ENCODE measurements at places on chromosomes 5 and 9.

GRCh38 chr9:95370064-95370463, 52.6 kb upstream of the FANCC start:
- no peak for DNase-seq

DNA sequence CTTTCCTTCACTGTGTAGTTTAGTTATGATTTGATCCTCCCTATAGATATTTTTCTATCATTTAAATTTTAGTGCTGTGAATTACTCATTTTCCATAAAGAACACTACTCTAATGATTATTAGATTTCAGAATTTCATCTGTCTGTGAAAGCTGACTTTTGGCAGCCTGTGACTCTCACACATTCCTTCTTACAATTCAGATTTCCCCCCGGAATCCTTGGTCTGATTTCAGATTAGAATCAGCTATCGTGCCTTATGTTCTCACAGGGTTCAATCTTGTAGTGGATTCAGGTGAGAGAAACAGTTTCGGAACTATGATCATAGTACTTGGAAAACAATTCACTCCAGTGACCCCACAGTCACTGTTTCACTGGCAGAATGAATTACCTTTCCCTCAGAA, 26.2 kb downstream of the ZNF474 start:
- DNase-seq = no peak

- no peak for DNase-seq
These were observed 142.0 kb downstream of the EGFLAM start for GRCh38 chr5:38400365-38400764.

DNA sequence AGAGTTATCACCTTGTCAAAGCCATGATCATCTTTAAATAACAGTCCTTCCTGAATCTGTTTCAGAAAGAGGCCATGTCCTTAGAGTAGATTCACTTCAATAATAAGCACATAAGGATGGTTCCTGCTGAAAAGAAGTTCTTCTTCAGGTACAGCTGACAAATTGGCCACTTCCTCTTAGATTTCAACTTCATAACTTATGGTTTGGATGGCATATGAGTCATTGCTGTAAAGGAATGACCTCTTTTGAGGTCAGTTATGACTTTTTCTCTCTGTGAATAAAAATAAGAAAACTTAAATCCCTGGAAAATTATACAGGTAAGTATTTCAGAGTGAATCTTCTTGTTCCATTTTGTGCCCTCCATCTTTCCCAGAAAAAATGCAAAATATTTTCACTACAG, 555.3 kb upstream of the ZNF462 start:
- no peak for DNase-seq

DNA sequence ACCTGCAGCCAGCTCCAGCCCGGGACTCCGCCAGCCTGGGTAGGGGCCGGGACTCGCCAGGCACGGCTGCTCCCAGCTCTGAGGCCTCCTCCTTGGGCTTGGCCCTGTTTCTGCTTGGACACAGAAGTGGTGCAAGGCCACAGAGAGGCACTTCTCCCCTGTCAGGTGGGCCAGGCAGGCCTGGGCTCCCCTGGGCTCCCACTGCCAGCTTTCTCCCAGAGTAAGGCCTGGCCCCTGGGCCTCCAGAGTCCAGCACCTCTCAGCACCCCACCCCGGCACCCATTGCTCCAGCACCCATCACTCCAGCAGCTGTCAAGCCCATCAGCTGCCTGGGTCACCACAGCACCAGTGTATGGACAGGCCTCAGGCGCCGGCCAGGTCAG, 71.1 kb upstream of the LRRTM2 start:
- no peak for DNase-seq

GRCh38 chr5:180340856-180341255, 12.3 kb downstream of the GFPT2 start:
- no peak for DNase-seq

DNA sequence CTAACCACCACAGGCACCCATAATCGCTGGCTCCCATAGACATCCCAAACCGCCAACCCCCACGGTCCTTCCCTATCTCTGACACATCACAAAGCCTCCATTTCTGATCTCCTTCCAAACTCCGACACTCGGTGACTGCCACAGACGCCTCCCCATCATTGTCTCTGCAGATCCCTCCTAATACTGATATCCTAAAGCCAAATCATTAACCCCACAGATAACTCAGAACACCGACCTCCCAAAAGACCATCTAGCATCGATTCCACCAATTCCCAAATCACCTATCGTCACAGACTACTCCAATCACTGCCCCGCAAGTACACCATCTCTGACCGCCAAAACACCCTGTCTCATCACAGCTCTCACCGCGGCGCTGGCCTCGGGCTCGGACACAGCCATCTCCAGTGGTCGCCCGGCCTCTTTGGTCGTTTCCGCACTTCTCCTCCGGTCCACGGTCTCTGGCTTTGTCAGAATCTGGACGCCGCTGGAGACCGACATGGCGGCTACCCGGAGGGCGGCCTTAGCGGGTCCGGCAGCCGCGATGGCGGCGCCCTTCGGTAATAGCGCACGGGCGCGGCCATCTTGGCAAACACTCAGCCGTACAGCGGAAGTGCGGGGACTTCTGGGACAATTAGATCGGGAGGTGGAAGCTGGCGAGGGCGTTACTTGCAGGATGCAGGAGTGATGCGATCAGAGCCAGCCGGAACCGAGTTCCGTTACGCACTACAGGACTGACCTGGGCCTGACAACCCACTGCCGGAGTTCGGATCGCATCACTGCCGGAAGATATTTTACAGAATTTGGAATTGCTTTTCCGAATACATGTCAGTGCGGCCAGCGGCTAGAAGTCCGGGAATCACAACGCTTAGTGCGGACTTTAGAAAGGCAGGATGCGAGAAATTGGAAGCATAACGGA, at the start of gene ZFP37:
Gene ZFP37 (minus strand): TSS at position 534 of the 916 bp plus-strand sequence. CDS start 36 bp downstream, at position 498.
- DNase-seq = peak; percentile 91

DNA sequence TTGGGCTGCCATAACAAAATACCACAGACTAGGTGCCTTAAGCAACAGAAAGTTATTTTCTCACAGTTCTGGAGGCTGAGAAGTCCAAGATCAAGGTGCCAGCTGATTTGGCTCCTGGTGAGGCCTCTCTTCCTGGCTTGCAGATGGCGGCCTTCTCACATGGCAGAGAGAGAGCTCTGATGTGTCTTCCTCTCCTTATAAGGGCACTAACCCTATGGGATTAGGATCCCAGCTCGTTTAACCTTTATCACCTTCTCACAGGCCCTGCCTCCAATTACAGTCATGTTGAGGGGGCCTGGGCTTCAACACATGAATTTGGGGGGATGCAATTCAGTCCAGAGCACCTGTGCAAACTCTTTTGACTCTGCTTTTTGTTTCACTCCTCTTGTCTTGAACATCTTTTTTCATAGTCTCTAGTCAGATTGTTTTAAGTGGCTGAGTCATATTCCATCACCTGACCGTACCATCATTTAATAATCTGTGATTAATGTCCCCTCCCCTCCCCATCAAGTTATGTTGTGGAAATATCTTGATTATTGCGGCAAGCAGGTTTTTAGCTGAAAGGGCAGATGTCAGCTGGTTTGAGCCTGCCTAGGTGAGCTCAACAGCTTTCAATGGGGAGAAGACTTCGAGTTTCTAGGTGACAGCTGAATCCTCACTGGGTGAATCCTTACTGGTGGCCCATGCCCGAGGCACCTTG, 61.8 kb downstream of the NDFIP1 start:
- no peak for DNase-seq

- no peak for DNase-seq
These were observed 39.0 kb upstream of the ICE1 start for GRCh38 chr5:5383461-5383860.

DNA sequence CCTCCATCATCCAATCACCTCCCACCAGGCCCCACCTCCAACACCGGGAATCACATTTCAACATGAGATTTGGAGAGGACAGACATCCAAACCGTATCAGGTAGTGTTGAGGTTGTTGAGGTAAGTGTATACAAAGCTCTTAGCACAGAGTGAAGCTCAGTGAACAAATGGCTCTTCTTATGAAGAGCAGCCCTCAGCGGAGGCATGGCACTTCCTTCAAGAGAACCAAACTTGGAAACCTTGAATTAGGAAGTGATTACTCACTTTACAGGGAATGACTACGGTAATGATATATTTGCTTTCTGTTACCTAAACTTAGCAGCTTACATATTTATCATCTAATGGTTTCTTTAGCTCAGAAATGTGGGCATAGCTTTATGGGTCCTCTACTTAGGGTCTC, 92.8 kb downstream of the IQGAP2 start:
- DNase-seq = no peak

GRCh38 chr5:8340261-8340660, 471.3 kb downstream of the MTRR start:
- no peak for DNase-seq

DNA sequence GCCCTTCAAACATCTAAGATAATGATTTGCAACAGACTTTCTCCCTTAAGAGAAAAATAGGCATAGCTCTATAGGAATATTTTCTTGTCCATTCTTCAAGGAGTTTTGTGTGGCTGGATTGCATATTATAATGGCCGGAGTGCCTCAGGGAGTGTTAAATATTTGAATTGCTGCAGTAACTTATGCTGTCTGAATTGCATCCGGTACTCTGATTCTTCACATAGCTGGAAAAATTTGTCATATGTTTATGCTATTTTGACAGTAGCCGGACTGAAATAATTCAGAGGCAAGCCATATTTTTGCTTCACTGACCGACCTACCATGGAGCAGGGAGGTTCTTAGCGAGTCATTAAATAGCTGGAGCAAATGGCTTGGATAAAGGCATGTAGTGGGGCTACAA, 621.0 kb downstream of the ACTL7B start:
- no peak for DNase-seq

- no peak for DNase-seq
These were observed 53.5 kb downstream of the FBXO38 start for GRCh38 chr5:148437249-148437648.

DNA sequence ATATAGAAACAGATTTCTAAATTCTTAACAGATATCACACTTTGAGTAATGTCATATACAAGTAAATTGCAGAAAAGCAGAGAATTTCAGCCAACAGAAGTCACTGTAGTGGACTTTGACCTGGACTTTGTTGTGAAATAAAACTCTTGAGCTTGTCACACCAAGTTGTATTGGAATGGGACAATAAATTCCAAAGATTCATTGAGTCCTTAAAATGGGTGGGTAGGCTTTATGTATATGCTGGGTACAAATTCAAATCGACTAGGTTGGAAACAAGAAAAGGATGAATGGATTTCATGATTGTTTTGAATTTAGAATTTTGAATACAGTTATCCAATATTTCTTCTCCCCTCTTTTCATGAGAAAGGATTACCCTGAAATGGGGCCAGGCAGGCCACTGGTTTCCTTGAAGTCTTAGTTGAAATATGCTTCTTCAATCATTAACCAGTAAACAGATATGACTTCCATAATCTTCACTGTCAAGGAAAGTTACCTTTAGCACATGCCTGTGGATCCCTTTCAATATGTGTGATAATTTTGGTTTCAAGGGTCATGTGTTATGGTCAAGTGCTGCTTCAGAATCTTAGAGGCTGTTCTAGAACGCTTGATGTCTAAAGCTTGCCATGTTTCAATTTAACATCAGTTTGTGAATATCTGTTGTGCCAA, 25.7 kb downstream of the PIP5K1B start:
- no peak for DNase-seq

- peak; percentile 60 for DNase-seq
These were observed 39.9 kb upstream of the SEMA6A start for GRCh38 chr5:116614603-116614920.

DNA sequence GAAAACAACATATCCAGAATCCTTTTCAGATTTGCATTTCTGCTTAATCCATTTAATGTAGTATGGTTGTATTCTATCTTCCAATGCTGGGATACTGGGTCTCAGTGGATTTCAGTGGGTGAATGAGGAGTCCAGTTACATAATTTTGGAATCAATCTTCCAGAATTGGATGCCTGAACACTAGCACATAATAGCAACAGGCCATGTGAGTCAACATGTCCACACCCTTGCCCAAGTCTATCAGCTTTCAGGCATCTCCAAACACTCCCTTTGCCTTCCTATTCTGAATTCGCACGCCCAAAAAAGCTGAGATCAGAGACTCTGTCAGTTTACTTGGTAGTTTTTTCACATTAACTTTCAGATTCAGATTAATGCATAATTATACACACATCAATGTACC, 202.6 kb downstream of the TSSK1B start:
- DNase-seq = no peak

GRCh38 chr5:61084658-61085057, 77.6 kb downstream of the SMIM15 start:
- DNase-seq = no peak

DNA sequence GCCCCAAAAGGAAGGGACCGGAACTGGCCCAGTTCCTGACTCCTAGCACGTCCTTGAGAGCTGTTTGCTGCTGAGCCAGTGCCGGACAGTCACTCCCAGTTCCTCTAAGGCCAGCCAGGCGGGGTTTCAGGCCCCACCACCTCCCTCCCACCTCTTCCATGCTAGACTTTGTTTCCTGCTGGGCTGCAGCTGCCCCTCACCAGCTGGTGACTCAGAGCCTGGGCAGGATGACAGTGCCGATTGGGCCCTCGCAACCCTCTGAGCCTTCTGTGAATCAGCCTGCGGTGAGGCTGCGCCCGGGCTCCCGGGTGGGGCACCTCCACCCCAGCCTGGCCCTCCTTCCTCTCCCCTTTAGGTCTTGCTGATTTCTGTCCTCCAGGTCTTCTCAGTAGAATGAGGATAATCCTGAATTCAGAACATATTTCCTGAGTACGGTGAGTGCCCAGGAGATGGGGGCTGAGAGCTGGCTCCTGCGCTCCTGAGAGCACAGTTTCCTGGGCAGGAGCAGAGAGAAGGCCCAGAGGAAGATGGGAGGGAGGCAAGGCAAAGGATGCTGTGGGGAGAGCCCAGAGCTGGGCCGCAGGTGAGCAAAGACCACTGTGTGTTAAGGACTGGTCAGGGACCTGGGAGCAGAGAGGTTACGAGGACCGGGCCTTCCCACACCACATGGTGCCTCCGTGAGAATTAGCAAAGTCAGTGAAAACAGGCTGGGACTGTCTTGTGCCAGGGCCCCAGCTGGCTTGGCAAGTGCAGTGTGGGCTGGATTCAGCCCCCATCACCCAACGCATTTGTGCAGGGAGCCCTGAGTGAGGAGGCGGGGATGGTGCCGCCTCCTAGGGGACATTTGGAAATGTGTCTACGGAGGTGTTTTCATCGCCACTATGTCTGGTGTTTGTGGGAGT, 32.9 kb upstream of the STXBP1 start:
- DNase-seq = peak; percentile 96

DNA sequence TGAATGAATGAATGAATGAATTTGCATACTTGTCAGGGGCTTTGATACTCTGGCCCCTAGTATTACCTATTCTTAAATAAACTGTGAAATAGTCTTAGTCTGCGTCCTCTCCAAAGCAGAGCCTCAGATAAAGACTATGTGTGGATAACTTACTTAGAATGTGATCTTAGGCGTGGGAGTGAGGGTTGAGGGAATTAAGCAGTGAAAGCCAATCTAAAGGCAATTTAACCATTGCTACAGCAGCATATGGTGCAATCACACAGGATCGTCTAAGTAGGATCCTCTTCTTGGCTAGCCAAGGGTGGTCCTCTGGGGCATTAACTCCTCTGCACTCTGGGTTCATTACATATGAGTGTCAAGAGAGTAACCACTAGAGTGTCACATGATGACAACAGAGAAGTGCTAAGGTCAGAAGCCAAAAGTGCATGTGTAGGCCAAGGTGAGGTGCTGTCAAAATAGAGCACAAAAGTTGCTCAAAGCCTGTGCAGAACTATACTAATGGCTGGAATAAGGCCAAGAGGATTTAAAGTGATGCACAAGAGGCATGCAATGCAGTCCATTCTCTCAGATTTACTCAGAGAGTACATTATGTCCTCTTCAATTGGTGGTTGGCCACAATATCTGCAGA, 274.4 kb upstream of the SEMA6A start:
- no peak for DNase-seq

GRCh38 chr5:34923694-34924461, 5.5 kb upstream of the DNAJC21 start:
- peak; percentile 86 for DNase-seq

Data from ACHN (cell line).